Naive B cell (primary cell): ENCODE measurements at places on chromosomes 4 and X.

DNA sequence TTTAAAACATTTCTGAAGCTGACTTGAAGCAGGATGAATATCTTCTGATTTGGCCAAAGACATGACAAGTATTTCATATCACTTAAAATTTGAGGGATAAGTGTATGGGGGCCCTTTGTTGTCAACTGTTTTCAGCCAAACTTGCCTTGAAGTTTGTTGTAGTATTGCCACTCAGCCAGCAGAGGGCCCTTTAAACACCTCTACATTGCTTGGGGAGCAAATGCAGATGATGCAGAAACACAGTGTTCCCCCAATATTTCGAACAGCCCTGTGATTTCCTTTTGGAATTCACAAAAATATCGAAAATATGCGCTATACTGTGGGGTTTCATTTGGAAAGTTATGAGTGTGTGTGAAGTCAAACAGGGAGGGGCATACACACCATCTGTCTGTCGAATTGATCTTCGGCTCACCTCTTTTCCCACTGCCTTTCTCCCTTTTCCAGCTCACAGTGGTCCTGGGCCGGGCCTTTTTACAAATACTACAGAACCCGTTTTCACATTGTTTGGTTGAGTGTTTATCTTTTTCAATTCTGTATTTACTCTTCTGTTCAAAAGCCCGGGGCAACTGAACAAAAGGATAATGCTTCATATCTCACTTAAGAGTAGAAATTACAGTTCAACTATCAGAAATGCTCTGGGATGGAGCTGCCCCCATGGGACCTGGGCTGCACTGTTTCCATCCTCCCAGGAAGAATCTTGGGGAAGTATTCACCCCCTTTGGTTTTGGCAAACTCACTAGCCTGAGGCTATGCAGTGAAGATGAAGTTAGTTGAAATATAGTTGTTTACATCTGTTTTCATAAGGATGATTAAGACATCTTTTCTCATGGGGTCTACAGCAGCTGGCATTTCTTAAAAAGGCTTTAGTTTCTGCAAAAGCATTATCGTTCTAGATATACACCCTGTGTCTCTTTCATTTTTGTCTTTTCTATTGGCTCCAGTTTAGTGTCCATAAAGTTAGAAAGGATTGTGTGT is 137.6 kb downstream of the EGF start:
- DNase-seq, result peak; percentile 14

DNA sequence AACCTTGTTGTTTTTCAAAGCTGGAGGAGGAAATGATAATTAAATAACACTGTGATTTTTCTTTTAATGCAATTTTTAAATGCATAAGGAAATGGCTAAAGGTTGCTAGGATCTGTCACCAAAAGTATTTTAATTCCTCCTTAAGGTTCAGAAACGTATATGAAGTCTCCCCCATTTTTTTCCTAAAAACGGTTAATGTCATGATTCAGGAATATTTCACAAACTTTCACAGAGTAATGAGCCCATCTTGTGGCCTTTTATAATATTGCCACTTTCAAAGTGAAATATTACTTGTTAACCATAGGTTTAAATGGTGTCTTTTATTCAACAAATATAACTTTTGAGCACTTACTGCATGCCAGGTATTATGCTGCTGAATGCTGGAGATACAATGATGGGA is 99.5 kb upstream of the USP38 start:
- DNase-seq, result no peak

GRCh38 chrX:11781734-11782370 is 23.8 kb downstream of the MSL3 start:
- no peak for DNase-seq

GRCh38 chrX:92232182-92232581 is 453.0 kb downstream of the PCDH11X start:
- DNase-seq, result no peak

GRCh38 chr4:150235808-150236271 is 157.6 kb downstream of the DCLK2 start:
- DNase-seq, result no peak

DNA sequence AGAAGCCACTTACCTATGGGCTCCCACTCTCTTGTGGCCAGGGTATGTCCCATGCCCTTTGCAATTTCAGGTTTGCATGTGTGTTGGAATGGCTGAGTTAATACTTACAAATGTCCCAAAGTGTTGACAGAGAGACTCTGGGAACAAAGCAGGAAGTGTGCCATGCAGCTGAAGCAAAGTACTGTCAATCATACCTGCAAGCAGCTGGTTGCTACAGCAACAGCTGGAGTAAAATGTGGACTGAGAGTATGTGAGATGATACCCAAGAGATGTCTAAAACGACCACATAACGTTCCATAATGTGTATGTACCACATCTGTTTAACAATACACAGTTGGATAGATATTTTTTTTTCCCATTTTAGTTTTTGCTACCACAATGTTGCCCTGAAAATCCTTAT is 82.8 kb upstream of the CAMK2D start:
- DNase-seq, result no peak
